ENCODE measurements at places on chromosomes 16 and 17.
A peak's percentile ranks its signal among the peaks of the same experiment; 100 is the strongest.

DNA sequence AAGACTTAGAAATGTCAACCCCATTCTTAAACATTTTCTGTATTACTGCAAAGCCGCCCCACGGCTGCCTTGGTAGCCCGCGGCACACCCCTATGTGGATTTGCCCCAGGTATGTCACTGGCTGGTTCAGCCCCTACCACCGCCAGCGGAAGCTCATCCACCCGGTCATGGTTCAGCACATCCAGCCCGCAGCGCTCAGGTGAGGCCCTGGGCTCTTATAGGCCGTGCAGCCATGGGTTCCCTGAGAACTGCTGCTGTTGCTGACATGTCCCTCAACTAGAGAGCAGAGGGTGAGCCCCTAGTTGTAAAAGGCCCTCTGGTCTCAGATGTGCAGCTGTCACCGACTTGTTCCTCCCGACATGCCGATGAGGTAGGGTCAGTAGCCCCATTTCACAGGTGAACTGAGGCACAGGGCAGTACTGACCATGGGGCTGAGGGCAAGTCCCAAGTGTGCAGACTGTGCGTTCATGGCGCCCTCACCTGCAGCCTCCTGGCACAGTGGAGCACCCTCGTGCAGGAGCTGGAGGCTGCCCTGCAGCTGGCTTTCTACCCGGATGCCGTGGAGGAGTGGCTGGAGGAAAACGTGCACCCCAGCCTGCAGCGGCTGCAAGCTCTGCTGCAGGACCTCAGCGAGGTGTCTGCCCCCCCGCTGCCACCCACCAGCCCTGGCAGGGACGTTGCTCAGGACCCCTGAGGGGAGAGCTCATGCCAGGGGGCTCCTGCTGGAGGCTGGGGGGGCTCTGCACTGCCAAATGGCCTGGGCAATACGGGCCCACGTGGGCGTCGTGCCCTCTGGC, 8.7 kb downstream of the CYBC1 start:
- DNase-seq, result no peak

GRCh38 chr16:56985288-56985961, 3.9 kb upstream of the NLRC5 start:
- peak; percentile 38 for DNase-seq

GRCh38 chr16:79158337-79158736, 442.2 kb downstream of the MAF start:
- DNase-seq, result no peak

- DNase-seq, result no peak
Observed at GRCh38 chr16:15581127-15581815, 61.7 kb downstream of the MARF1 start.

DNA sequence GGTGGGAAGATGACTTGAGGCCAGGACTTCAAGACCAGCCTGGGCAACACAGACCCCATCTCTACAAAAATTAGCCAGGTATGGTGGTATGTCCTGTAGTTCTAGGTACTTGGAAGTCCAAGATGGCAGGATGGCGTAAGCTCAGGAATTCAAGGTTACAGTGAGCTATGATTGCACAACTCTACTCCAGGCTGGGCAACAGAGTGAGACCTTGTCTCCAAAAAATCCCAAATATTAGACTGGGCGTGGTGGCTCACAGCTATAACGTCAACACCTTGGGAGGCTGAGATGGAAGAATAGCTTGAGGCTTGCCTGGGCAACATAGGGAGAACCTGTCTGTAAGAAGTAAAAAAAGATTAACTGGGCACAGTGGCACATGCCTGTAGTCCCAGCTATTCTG, 30.8 kb downstream of the SUZ12 start:
- DNase-seq, result no peak

DNA sequence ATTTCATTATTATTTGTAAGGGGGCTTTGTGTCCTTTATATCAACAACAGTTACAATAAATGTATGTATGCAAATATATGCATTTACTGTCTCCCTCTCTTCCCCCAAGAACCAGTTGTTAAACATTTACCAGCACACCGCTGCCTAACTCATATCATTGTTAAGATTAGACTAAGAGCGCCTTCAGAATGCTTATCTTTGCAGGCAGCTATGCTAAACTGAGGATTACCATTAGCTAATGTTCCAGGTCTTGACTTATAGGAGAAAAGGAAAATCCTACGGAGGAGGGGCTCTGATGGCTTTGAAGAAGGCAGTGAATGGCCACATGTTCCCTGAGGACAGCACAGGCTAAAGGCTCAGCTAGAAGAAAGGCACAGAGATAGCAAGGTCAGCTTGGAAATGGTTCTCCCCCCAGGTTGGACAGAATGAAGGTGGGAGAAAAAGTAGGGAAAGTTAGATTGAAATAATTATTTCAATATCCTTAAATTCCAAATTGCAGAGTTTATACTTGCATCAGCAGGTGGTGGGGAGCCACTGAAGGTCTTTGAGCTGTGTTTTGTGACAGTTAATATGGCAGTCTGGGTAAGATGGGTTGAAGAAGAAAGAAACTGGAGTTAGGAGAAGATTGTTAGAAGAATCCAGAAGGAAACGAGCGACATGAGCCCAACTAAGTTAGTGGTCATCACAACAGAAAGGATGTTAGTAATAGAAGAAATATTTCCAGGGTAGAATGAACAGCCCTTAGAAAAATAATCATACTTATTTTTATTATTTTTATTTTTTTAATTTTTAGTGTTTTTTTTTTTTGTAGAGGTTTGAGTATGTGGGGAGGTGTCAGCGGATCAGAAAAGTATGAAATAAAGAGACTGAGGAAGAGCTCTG, 87.0 kb upstream of the MAF start:
- no peak for DNase-seq

Measured in CD4-positive, alpha-beta T cell treated with Interferon gamma for 1 hour (primary cell).